GM23248 (cell line): ENCODE measurements at places on chromosomes 1 and 21. TPM values are rescaled to one million over a fixed set of nuclear protein-coding genes. Genes with fewer than 3 reads are reported as not detected.

DNA sequence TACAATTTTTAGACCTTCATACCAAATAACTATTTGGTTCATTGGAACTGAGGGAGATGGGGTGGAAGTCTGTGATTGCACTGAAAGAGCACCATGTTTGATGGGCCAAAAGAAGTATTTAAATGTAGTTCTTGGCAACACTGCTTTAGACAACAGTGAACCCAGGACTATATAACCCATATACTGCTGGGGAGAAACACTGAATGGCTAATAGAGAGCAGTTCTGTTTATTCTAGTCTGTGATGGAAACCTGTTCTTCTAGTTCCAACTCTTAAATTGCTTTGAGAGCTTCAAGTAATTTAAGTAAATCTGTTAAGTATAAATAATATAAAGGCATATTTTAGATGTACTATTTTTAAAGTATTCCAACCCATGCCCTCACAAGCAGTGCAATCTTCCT, 96.3 kb downstream of the NIBAN1 start:
- no peaks in the 10 kb centered on the region for H3K36me3 ChIP-seq
- H3K27me3 ChIP-seq = no peaks in the 10 kb centered on the region
- H3K4me1 ChIP-seq = peaks cover 18% of the 10 kb centered on the region
- no peak for DNase-seq
- no peak overlapping the region for H3K4me3 ChIP-seq

The SEMA4A gene
- 1.1 TPM in 1 of 2 replicates, not detected in the other for total RNA-seq

DNA sequence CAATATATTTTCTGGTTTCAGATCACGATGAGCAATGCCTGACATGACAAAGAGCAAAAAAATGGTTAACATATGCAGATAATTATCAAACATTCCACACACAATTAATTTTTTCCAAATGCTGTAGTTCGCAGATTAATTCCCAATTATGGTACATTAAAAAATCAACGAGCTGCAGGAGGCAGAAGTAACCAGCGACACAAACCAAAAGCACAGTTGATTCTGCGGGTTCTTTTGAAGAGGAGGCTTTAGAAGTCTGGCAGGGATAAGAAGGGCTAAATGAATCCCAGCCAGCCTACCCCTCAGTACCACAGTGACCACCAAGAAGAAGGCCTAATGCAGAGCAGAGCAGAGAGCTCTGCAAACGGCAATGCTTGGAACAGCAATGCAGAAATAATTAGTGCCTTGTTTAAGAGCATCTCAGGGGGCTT, 17.0 kb upstream of the KNCN start:
- peaks cover 8% of the 10 kb centered on the region; the same call in 1 of the 2 replicates for H3K4me1 ChIP-seq
- no peak overlapping the region for H3K4me3 ChIP-seq
- peaks cover 12% of the 10 kb centered on the region; the same call in 1 of the 2 replicates for H3K36me3 ChIP-seq
- H3K27me3 ChIP-seq = no peaks in the 10 kb centered on the region
- DNase-seq = peak; percentile 20
- no peak overlapping the region for H3K27ac ChIP-seq

- no peak for DNase-seq
- H3K36me3 ChIP-seq = 0 out of 2 replicates have a peak, but pooled peaks cover 3% of the 10 kb centered on the region
These were observed 36.5 kb downstream of the GPSM2 start for GRCh38 chr1:108913105-108913948.

The RRP15 gene
- 4.6 and 5.4 TPM in 2 replicates for total RNA-seq

- no peak overlapping the region for H3K27ac ChIP-seq
- H3K27me3 ChIP-seq = no peaks in the 10 kb centered on the region
- H3K4me1 ChIP-seq = no peaks in the 10 kb centered on the region
These were observed 164.5 kb upstream of the LHX8 start for GRCh38 chr1:74969566-74970135.

The TCHHL1 gene
- not detected in 2 replicates for total RNA-seq

GRCh38 chr1:216390956-216391355, 32.3 kb downstream of the USH2A start:
- no peak for DNase-seq
- no peak overlapping the region for H3K27ac ChIP-seq
- H3K36me3 ChIP-seq = no peaks in the 10 kb centered on the region
- no peaks in the 10 kb centered on the region for H3K27me3 ChIP-seq
- H3K4me1 ChIP-seq = no peaks in the 10 kb centered on the region

The HSD11B1 gene
- total RNA-seq = 0.54 TPM in 1 of 2 replicates, not detected in the other

DNA sequence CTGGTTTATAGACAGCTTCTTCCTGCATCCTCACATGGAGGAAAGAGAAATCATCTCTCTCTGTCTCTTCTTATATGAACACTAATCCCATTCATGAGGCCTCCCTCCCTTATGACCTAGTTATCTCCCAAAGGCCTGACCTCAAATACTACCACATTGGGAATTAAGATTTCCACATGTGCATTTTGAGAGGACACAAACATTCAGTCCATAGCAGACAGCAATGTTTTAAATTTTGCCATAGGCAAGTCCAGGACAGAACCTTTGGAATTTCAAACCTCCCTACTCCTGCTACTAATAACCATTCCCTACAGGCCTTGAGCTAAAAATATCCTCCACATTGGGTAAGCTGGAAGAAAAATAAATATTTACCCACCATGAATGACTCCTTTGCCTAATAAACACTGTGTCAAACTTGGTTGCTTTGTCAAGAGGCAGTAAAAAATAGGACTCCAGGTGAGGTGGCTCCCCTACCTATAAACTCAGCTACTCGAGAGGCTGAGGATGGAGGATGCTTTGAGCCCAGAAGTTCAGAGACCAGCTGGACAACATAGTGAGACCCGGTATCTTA, 113.7 kb downstream of the ZNF281 start:
- H3K27ac ChIP-seq = no peak overlapping the region
- no peak for DNase-seq
- no peaks in the 10 kb centered on the region for H3K36me3 ChIP-seq
- H3K4me3 ChIP-seq = no peak overlapping the region

GRCh38 chr1:214277704-214278635, 3.0 kb upstream of the SMYD2 start:
- 0 out of 2 replicates have a peak, but pooled peaks cover 5% of the 10 kb centered on the region for H3K4me1 ChIP-seq
- no peak overlapping the region for H3K4me3 ChIP-seq
- no peaks in the 10 kb centered on the region for H3K36me3 ChIP-seq
- no peaks in the 10 kb centered on the region for H3K27me3 ChIP-seq
